Activated naive CD4-positive, alpha-beta T cell (primary cell): ENCODE measurements at places on chromosomes 5 and 9.

GRCh38 chr9:100511205-100511604 is 38.3 kb downstream of the TMEFF1 start:
- DNase-seq: no peak

GRCh38 chr5:147892696-147893296 is 13.5 kb downstream of the C5orf46 start:
- DNase-seq: no peak

DNA sequence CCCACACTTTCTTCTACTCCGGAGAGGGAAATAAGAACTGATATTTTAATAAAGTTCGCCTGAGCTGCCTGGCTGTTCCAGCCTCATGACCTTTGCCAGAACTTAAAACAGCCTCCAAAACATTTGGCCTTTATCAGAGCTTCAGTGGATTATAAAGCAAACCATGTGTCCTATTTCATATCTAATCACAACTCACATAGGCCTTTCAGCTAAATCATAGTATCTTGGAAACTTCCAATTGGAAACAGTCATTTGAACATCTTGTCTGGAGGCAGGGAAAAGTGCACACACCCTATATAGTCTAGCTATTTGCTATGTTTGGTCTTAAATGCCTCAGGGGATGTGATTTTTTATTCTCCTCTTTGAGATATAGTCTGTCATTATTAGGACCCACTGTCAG is 46.0 kb upstream of the FREM1 start:
- no peak for DNase-seq

DNA sequence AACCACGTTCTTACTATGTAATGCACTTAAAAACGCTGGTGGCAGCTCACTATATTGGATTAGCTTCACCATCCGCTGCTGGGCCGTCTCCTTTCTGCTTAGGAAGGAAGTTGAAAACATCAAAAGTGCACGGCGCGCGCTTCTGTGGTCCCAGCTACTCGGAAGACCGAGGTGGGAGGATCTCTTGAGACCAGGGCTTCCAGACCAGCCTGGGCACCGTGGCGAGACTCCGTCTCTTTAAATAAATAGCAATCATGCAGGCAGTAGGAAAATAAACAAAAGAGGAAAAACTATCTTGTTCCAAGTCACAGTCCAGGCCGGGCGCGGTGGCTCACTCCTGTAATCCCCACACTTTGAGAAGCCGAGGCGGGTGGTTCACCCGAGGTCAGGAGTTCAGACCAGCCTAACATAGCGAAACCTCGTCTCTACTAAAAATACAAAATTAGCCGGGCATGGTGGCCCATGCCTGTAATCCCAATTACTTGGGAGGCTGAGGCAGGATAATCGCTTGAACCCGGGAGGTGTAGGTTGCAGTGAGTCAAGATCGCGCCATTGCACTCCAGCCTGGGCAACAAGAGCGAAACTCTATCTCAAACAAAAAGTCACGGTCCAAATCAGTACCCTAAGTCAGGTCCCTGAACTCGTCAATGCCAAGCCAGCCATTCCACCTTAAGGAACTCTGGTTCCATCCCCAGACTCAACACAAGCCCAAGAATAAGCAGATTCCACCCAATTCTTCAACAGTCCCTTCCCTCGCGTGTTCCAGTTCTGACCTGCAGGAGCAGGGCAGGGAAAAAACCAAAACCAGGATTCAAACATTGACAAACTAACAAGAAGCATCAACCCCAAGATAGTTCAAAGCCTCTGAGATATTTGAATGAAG is 1.0 kb upstream of the GOLGA1 start:
- DNase-seq: peak; percentile 13

GRCh38 chr9:11135851-11136250 is 523.0 kb upstream of the PTPRD start:
- DNase-seq: no peak

DNA sequence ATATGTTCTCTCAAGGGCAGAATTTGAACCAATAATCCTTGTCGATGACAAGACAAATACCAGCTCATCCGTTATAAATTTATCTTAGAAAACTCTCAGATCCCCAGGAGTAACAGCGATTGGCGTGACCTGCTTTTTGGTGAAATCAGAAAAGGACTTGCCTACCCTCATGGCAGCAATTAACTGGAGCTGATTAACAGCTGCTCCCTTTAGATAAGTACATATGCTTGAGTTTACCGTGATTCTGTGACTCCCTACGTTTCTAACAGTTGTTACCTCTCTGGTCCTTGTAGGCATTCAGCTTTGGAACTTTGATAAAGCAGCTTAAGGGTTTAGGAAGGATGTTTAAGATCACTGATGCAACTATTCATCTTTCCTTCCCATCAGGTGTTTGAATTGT is 2.6 kb downstream of the INVS start:
- DNase-seq: no peak

DNA sequence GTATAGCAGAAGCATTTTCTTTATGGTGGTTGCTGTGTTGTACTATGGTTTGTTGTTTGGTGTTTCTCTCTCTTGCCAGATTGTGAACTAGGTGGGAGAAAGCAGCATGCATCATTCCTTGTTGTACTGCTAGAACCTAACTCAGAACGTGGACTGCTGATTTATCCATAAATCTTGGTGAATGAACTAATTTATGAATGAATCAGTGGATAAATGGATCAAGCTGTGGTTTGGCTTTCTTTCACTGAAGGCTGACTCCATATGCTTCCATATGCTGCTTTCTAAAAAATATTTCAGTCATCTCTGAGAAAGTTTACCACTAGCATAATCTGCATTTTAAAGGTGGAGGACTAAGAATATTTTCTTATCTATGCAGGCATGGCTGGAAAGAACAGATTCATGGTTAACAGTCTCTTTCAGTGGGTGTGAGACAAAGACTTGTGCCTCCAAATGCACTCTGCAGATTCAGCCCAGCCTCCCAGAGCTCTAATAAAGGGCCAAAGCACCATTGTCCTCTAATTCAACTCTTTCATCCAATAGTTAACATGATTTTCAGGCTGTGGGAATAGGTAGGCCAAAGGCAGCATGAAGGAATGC is 237.7 kb downstream of the SH3GL2 start:
- no peak for DNase-seq

GRCh38 chr5:37549411-37549810 is 170.3 kb downstream of the WDR70 start:
- no peak for DNase-seq

DNA sequence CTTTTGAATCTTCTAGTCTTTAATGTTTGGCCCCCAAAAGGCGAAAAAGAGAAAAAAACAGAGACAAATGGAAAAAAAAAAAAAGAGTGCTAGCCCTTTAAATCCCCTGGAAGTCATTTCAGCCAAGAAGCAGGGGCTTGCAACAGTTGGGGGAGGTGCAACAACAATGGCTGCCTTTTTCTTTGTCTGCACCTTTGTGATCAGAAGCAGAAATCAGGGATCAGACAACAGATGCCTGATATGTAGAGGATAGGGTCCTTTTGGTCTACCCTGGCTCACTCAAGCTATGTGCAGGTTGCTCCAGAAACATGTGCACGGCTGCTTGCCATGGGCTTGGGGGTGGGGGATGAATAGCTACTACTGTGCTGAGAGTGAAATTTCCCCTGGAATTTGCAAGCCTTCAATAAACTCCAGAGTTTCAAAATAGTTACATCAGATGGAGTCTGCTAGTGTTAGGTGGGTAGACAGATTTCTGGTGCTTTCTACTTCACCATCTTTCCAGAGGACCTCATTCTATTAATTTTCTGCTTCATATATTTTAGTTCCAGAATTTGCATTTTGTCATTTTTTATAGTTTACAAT is 150.9 kb downstream of the FGF18 start:
- DNase-seq: no peak

DNA sequence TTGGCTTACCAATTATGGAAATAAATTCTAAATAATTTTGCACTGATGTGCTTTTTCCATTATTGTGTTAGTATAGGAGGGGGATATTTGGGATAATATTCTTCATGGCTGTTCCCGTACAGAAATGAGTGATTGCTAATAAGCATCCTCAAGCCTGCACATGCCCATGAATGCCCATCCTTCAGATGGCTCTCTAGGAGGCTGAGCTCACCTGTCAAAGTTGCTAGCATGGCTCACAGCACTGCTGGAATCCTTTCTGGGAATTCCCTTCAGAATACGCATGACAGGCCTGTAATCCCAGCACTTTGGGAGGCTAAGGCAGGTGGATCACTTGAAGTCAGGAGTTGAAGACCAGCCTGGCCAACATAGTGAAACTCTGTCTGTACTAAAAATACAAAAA is 124.1 kb downstream of the NXNL2 start:
- DNase-seq: no peak
